Stimulated activated CD8-positive, alpha-beta memory T cell treated with anti-CD3 and anti-CD28 coated beads, Interleukin-7, amount 100 ng/mL, for 1 hour (primary cell): ENCODE measurements at places on chromosomes 11 and 22.

DNA sequence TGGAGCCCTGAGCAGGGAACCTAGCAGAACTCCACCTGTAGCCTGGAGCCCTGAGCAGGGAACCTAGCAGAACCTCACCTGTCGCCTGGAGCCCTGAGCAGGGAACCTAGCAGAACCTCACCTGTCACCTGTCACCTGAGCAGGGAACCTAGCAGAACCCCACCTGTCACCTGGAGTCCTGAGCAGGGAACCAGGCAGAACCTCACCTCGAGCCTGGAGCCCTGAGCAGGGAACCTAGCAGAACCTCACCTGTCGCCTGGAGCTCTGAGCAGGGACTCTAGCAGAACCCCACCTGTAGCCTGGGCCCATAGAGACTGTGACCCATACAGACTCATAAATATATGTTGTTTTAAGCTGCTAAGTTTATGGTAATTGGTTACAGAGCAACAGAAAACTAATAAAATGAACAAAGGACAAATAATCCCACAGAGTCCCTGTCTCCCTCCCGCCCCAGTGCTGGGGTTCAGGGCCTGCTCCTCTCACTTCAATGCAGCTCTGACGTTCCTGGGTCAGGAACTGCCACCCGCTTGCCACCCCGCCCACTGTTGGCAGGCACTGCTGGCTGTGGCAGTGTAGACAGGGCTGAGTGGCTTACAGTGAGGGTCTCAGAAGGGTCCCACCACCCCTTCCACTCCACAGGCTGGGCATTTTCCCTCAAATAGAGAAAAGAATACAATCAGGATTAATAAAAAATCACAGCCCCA lies 259.1 kb downstream of the TBC1D22A start:
- no peak for DNase-seq

- DNase-seq: no peak
Measured at GRCh38 chr11:33207408-33207985, 46.2 kb upstream of the CSTF3 start.

- DNase-seq: no peak
Measured at GRCh38 chr22:47367107-47367690, 604.7 kb downstream of the TBC1D22A start.

- DNase-seq: no peak
Measured at GRCh38 chr11:108241330-108242037, 18.6 kb downstream of the ATM start.

DNA sequence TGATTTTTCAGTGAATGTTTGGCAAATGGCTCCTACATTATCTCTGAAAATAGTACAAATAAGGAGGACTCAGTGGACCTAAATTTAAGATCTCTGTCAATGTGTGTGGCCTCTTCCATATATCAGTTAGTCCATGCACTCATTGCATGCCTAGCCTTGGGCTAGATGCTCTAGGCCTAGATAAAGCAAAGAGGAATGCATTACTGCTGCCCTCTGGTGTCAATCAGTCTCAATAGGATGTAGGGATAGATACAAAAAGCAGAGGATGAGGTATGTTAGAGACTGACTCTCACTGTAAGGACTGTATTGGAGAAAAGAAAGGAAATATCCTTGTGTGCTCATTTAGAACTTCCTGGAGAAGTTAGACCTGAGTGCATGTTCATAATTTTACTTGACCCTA lies 42.0 kb downstream of the MS4A2 start:
- DNase-seq: no peak

DNA sequence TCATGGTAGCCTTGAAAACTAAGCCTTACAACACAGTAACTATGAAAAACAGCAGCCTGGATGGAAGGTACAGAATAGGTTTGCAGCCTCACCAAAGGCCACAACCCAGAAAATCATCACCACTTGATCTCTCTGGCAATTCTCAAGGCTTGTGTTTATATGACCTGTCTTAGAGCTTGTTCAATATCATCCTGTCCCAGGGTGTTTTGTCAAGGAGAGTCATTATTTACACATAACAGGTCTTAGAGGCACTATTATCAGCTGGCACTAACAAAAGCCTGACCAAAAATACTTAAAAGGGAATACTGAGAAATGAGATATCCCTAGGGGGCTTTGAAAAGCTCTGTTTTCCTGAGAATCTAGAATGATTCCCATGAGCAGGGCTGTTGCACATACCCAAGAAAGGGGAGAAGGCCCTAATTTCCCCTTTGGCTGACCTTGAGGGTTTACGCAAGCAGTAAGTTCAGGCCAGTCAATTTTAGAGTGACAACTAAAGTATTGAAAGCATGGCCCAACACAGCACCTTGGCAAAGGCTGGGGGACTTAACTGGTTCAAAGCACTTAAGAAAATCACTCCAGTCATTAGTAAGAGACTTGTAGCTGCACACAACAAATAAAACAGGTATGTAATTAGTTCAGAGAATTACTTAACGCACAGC lies 7.9 kb downstream of the SC5D start:
- DNase-seq: no peak

DNA sequence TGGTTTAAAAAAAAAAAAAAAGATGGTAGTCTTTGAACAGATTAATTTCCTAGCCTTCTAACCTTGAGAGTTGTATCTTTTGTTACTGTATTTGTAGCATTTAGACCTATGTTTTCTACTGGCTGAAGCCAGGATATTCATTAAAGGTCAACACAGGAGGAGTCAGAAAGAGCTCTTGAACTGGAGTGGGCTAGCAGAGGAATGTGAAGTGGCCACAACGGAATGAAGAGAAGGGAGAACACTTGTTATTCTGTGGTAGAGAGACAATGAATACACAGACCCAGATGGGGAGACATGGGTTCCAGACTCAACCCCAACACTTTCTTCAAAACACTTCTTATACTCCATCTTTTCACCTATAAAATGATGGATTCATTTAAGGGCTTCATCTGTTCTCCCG lies 88.1 kb downstream of the RELT start:
- DNase-seq: no peak

GRCh38 chr22:35740616-35741015 lies 22.9 kb downstream of the APOL5 start:
- DNase-seq: no peak

DNA sequence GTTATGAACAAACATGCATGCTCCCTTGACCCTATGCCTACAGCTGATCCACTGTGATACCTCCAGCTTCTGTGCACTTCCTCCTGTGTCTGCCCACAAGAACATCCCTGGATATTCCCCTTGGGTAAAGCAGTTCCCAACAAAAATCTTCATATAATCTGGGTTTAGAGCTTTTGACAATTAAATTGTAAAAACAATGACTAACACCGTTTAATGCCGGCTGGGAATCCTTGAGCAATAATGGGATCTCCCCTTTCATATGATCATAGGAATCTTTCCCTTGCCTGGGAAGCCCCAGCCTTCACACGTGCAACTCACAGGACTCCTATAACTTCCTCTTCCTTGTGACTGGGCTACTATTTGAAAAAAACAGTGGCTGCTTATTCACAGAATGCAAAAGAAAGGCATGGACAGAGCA lies 6.3 kb upstream of the ZC3H12C start:
- no peak for DNase-seq

DNA sequence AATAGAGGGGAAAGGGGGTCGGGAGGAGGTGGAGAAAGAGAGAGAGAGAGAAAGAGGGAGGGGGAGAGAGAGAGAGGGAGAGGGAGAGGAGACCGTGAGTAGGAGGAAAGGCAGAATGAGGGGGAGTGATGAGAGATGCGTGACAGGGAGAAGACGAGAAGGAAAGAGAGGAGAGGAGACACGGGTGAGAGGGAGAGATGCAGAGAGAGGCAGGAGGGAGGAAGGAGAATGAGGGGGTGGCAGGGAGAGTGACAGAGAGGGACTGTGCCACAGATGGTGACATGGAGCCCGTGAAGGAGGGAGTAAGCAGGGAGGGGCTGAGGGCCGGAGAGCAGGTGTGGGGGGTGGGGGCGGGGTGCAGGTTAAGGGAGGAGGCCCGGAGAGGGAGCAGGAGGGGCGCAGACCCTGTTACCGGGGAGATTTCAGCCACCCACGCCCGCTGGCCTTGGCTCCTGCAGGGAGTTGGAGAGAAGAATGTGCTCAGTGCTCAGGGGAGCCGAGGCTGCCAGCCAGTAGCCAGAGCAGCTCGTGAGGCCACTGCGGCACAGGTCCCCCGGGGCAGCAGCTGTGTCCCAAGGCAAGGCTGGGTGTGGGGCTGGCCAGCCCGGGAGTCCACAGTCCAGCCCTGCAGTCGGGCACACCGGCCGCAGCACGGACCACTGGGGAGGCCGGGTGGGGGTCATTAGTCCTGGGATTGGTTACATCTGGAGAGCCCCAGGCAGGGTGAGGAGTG lies at the start of gene SSTR3:
Gene SSTR3 (minus strand): TSS at position 304 of the 733 bp plus-strand sequence. CDS start 4,674 bp downstream, outside the sequence.
- no peak for DNase-seq

DNA sequence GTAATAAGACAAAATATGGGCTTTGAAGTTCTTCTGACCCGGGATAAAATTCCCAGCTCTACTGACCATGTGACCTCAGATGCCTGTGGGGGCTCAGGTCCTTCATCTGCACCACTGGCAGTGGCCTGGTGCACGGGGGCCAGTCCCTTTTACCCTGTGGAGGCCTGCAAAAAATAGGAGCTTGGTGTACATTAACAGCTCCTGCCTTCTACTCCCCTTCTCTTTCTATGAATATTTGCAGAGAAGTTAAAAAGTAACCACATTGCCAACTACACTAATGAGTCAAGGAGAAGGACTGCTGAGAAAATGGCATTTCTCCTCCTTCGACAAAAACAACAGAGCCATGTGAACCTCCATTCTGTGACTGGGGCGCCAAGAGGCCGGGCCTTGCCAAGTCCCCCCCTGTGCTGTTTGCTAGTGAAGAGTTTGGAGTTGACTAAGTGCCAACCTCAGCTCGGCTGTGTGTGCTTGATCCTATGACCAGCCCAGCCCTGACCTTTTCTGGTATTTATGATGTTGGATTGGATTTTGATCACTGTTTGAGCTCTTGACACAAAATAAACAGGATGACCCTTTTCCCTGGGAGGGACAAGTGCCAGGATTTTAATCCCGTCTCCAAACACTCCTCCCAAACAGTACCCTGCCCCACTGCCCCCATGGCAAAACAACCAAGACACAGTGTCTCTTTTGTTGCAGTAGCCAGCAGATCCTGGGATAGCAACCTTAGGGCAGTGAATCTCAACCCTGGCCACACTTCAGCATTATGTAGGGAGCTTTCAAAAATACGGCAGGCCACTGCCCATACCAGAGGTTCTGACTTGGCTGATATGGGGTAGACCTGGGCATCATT lies 380.1 kb downstream of the LARGE1 start:
- DNase-seq: no peak

GRCh38 chr22:44430716-44431115 lies 67.3 kb downstream of the RTL6 start:
- DNase-seq: no peak

GRCh38 chr11:48011798-48012391 lies 31.5 kb downstream of the PTPRJ start:
- peak; percentile 33 for DNase-seq
